ENCODE measurements at places on chromosomes 7 and 10. TPM values are rescaled to one million over a fixed set of nuclear protein-coding genes. Genes with fewer than 3 reads are reported as not detected.
A peak's percentile ranks its signal among the peaks of the same experiment; 100 is the strongest.

The CPED1 gene
- not detected for total RNA-seq

The GRID2IP gene
- total RNA-seq = 0.12 TPM

The LIPJ gene
- not detected for total RNA-seq

The ZDHHC6 gene
- 37.8 TPM for total RNA-seq

The CACNA2D1 gene
- not detected for total RNA-seq

The PRLHR gene
- total RNA-seq = not detected

The MACROH2A2 gene
- 3.2 TPM for total RNA-seq

The FAM25G gene
- not detected for total RNA-seq

The LRRC18 gene
- not detected for total RNA-seq

The UCMA gene
- total RNA-seq = not detected

GRCh38 chr7:83410989-83411591 is 237.8 kb downstream of the SEMA3E start:
- peak; percentile 9 for DNase-seq

GRCh38 chr10:71255808-71256660 is 43.7 kb downstream of the UNC5B start:
- DNase-seq = no peak

DNA sequence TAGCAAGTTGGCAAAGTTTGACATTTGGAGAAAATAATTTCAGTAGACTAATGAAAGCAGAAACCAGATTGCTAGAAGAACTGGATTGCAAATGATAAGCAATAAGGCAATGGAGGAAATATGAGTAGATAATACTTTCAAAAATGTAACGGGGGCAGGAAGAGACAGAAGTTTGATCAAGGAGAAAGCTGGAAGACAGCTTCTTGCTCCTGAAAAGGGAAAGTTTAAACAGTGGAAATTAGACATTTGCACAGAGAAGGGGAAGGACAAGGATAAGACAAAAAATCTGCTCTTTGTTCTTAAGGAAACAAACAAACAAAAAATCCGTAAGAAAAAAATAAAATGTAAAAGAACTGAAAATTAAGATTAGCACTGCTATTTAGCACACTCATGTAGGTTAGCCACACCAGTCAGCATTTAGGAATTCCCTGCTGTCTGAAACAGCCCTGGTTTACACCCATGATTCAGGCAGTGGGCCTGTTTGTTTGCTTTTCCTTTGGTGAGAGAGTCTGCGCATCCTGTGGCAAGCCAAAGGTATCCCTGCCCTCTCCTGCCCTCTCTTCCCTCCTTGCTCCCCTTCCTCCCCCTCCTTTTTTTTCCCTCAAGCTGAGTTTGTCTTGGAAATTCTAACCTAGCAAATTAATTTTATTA is 104.3 kb upstream of the CAV2 start:
- DNase-seq = no peak

GRCh38 chr7:155339474-155339873 is 41.8 kb downstream of the INSIG1 start:
- no peak for DNase-seq

GRCh38 chr10:69567920-69568319 is 5.3 kb downstream of the NEUROG3 start:
- peak; percentile 67 for DNase-seq

DNA sequence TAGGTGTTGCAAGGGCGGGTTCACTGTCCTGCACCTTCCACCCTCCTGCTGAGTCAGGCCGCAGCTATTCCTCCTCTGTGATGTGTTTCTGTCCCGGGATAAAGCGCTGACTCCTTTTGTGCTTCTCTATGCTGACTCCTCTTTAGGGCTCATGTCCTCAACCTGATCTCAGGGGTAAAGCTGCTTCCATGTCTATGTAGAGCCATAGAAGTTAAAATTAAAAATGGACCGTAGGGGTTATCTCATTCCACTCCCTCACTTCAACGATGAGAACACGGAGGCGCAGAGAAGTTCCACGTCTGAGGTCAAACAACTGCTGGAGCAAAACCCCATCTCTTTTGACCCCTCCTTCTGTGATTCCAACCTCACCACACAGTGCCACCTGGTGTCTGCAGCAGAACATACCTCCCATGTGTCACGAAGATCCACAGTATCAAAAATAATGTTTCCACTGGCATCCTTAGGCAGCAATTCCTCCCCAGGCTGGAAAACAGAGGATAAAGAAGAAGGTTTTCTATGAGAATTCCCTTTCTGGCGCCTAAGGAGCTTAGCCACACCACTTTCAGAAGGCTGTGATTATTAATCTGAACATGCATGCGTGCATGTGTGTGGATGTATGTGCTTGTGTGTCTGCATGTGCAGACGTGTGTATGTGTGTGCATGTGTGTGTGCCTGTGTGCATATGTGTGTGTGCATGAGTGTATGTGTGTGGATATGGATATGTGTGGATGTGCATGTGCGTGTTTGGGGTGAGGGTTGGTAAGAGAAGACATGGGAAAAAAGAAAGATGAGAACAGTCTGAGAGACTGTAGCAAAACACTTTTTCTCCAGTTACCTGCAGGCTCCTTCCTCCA is 81.2 kb upstream of the UCN3 start:
- peak; percentile 83 for DNase-seq

GRCh38 chr10:69899727-69900595 is 98.3 kb downstream of the COL13A1 start:
- no peak for DNase-seq

DNA sequence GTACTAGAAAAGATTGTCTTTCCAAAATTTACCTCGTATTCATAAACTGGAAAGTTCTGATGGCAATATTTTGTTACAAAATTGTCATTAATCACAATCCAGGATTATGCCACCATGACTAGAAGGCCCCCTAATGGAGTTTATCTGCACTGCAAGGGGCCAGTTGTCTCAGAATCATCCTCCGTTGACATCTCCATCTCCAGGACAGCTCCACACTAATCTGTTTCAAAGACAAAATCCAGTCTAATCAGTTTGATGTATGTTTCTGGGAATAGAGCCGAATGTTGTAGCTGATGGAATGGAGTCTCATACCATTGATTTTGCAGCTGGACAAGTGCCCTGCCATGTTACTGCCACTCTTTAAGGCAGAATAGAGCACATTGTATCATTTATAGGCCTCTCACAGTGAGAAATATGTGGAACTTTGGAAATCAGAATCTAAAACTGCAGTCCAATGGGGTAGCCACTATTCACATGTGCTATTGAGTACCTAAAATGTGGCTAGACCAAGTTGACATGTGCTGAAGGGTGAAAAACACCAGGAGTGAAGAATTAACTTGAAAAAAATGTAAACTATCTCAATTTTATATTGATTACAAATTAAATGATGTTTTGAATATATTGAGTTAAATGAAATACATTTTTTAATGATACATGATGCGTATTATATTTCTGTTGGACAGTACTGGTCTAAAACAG is 38.3 kb upstream of the TOMM7 start:
- DNase-seq = peak; percentile 54

DNA sequence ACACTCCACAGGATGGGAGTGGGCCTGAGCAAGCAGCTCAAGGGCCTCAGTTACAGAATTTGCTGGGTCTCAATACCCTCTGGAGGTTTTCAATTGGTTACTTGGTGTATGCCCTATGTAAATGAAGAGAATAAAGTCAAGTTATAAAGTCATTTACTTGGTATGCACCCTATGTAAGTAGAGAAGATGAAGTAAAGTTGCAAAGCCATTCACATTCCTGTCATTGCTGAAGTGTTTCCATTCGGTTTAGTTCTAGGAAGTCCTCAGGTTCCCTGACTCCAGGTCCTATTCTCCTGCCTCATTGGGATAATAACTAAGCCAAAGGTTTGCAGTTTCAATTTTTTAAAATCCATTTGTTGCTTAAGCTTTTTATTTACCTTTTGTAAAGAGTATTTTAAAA is 272.6 kb upstream of the NPSR1 start:
- no peak for DNase-seq

DNA sequence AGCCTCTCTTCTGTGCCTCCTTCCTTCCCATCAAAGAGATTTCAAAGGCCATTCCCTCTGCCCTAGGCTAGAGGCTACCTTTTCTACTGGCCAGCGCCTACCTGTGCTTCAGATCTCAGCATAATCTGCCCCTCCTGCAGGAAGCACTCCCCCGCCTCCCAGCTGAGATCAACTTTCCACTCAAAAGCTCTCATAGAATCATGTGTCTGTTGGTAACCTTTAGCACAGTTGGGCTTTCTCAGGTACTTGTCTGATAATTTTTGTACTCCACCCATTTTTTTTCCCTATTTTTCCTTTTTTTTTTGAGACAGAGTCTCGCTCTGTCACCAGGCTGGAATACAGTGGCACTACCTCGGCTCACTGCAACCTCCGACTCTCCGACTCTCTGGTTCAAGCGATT is 231.0 kb upstream of the PRSS58 start:
- DNase-seq = no peak

- DNase-seq = no peak
Measured at GRCh38 chr10:123890756-123891143, 857 bp downstream of the CPXM2 start.

DNA sequence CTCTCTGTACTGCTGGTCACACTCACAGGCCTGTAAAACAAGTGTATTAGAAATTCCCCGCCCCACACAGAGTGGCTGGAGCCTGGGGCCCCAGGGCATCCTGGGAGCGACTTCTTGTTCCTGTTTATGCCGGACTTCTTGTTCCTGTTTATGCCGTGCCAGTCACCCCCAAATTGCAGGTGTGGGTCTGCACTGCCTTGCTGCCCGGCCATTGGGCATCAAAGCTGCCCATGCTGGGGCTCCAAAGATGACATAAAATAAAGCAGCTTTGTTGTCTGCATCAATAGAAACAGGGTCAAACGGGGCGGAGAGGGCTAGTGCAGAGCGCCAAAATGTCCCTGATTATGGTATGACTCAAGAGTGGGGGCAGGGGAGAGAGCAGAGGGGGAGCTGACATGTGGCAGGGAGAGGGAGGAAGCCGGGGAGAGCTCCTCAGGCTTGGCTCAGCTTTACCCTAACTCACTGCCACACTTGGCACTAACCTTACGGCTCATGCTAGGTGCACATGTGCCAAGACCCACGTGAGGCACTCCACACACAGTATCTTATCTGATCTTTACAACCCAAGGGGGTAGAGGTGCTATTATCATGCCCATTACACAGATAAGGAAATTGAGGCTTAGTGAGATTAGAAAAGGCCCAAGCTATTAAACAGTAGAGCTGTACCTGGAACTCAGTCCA is 98.4 kb downstream of the PIP4K2A start:
- DNase-seq = peak; percentile 37

- no peak for DNase-seq
Measured at GRCh38 chr7:134891262-134891695, 95.0 kb upstream of the AGBL3 start.

DNA sequence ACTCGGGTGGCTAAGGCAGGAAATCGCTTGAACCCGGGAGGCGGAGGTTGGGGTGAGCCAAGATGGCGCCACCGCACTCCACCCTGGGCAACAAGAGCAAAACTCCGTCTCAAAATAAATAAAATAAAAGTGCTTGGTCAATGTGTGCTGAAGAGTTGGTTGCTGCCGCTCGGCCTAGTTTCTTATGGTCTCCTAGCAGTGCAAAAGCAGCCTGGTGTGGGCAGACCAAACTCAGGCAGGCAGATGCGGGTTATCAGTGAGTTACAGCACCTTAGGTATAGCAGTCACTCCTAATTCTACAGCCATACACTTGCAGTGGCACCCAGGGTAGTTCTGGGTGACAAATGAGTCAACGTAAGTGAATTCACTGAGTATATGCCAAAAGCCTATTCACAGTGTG is 22.6 kb downstream of the HSPB1 start:
- DNase-seq = no peak

GRCh38 chr7:101273206-101273605 is 28.3 kb upstream of the FIS1 start:
- DNase-seq = no peak

All from activated naive CD4-positive, alpha-beta T cell treated with anti-CD3 and anti-CD28 coated beads for 36 hours (primary cell).